Activated CD4-positive, alpha-beta T cell treated with anti-CD3 and anti-CD28 coated beads, Interleukin-2, amount 50 U/mL, for 1 hour (primary cell): ENCODE measurements at places on chromosomes 13 and 19.
A peak's percentile ranks its signal among the peaks of the same experiment; 100 is the strongest.

- DNase-seq: peak; percentile 90
Measured at GRCh38 chr19:18450931-18451836, 13.3 kb upstream of the ISYNA1 start.

DNA sequence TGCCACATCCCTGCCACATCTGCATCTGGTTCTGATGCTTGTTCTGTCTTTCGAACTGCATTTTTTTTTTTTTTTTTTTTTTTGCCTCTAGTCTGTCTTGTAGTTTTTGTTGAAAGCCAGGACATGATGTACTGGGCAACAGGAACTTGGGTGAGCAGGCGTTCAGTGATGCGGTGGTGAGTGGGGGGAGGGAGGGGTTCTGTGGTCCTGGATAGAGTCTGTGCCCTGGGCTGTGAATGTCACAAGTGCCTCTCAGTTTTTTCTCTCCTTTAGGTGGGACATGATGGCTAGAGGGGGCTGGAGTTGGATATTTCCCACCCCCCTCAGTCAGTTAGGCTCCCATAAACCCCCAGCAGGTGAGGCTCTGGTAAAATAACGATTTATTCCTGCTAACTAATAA is 3.5 kb downstream of the CEACAM4 start:
- no peak for DNase-seq

GRCh38 chr13:40189426-40189825 is 477.0 kb downstream of the FOXO1 start:
- DNase-seq: no peak

GRCh38 chr13:59121507-59121906 is 1042.2 kb downstream of the DIAPH3 start:
- DNase-seq: no peak

DNA sequence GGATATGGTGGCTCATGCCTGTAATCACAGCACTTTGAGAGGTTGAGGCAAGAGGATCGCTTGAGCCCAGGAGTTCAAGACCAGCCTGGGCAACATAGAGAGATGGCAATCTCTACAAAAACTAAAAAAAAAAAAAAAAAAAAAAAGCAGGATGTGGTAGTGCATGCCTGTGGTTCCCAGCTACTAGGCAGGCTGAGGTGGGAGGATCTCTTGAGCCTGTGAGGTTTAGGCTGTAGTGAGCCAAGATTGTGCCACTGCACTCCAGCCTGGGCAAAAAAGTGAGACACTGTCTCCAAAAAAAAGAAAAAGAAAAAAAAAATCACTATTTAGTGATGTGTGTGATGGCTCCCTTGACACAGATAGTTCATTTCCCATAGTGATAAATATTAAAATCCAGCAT is 365.0 kb upstream of the NBEA start:
- DNase-seq: no peak

DNA sequence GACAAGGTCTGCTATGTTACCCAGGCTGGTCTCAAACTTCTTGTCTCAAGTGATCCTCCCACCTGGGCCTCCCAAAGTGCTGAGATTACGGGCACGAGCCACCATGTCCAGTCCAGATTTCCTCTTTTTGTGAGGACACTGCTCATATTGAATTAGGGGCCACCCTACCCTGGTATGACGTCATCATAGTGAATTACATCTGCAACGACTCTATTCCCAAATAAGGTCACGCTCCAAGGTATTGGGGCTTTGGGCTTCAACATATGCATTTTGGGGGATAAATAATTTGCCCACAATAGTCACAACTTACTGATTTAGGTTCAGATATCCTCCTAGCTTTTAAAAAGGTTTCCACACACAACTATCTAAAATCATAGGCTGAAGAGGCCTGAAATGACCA is 9.5 kb downstream of the SLC15A1 start:
- no peak for DNase-seq

DNA sequence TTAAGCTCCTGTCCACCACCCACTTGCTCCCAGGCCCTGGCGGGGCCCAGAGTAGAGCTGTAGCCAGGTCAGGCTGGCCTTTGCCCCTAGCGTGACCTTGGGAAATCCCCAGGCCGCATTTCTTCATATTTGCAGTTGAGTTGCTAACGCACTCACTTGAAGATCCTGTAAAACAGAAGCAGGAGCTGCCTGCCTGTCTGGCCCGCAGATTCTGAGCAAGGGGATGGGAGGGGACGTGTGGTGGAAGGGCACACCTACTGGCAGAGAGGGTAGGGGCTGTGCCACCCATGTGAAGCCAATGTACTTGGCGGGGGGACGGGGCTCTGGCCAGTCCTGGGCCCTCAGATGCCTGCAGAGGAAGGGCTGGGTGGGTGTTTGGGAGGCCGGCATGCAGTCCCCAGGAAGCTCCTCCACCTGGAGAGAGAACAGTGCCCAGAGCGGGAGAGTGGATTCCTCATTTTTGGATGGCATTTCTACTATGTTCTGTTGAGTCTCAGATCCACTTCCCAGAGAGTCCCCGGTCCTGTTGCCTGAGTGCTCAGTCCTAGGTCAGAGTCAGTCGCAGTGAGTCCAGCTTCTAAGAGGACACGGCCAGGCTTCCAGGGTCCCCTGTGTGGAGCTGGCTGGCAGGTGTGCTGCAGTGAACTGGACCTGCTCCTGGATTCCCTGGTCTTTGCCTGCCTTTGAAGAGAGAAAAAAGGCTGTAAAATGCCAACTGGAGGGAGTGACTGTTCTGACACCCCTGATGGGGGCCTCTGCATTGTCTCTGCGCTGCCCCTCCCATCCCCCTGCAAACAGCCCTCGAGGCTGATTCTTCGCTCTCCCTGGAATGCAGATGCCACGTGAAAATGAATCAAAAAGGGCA is 62.9 kb downstream of the GGACT start:
- no peak for DNase-seq

DNA sequence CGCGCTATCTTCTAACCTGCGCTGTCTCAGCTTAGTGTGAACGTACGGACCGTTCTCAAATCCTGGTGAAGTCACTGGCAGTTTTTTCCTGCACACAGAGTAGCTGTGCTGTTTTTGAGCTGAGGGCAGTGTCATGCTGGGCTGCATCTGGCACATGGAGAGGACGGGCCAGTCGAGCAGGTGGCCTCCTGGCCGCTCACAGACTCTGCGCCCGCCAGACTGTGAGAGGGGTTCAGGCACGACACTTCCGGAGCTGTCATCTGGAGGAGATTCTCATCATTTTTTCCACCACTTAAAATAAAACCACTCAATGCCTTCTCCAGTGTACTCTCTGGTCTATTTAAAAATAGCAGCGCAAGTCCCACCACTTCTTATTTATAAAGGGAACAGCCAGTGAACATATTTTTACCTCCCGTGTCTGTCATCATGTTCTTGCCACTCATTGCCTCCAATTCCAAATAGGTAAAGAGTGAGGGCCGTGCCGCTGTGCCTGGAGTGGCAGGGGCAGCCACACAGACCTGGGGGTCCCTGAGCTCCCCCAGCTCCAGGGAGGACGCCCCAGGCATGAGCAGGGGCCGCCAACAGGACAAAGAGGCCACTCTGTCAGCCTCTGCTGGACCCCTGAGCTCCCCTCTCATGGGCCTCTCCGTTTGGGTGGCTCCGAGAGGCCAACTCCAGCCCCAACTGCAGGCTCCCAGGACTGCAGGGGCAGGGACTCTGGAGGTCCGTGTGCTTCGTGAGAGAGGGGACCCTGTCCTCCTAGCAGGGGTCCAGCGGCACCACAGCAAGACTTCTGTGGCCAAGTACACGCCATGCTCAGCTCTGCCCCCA is 36.9 kb upstream of the GRTP1 start:
- DNase-seq: no peak

DNA sequence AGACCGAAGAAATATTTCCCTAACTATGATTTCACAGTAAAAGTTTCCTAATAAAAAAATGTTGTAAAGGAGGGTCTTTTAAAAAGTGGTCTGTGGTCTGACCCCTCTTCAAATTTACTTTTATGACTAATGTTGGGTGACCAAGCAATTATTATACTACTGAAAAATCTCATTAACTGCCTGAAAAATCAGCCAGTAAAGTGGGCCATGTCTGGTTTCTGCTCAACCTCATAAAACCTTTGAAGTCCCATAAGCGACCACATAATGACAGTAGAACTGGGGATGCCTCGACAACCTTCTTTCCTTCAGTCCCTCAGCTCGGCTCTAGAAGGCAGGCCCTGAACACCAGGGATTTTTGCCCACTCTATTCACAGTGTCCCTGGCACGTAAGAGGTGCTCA is 434.3 kb downstream of the EFNB2 start:
- no peak for DNase-seq

DNA sequence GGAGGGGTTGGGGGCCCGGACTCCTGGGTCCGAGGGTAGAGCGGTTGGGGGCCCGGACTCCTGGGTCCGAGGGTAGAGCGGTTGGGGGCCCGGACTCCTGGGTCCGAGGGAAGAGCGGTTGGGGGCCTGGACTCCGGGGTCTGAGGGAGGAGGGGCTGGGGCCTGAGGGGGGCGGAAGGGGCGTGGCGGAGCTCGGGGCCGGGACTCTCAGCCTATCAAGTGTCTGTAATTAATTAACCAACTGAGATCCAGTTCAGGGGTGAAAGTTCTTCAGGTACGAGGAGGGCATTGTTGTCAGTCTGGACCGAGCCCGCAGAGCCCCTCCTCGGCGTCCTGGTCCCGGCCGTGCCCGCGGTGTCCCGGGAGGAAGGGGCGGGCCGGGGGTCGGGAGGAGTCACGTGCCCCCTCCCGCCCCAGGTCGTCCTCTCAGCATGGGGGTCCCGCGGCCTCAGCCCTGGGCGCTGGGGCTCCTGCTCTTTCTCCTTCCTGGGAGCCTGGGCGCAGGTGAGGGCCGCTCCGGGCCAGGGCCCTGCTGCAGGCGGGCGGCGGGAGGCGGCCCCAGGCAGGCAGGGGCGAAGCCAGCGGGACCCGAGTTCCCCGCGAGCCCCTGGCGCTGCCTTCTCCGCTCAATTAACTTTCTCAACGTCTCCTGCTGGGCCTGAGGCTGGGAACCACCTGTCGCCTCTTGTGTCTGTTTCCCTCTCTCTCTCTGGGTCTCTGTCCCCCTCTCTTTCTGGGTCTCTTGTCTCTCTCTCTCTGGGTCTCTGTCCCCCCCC is 697 bp downstream of the FCGRT start:
- DNase-seq: no peak

GRCh38 chr13:71906448-71906847 is 39.4 kb upstream of the DACH1 start:
- no peak for DNase-seq

- DNase-seq: no peak
Measured at GRCh38 chr13:37923236-37923635, 53.7 kb upstream of the TRPC4 start.

DNA sequence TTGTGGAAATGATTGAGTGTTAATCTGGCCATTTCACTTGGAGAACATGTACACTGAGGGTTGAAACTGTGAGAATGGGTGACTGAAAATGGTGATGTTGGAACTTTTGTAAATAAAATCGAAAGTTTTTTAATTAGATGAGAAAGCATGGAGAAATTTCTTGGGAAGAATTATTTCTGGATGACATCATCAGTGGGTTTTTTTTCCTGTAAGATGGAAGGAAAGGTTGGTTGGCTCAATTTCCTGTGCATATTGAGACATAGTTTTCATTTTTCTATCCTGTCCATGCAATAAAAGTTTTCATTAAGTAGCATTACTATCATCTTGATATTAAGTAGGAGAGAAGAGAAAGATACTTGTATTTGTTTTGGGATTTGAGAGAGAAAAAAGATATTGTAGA is 120.6 kb upstream of the HTR2A start:
- no peak for DNase-seq

DNA sequence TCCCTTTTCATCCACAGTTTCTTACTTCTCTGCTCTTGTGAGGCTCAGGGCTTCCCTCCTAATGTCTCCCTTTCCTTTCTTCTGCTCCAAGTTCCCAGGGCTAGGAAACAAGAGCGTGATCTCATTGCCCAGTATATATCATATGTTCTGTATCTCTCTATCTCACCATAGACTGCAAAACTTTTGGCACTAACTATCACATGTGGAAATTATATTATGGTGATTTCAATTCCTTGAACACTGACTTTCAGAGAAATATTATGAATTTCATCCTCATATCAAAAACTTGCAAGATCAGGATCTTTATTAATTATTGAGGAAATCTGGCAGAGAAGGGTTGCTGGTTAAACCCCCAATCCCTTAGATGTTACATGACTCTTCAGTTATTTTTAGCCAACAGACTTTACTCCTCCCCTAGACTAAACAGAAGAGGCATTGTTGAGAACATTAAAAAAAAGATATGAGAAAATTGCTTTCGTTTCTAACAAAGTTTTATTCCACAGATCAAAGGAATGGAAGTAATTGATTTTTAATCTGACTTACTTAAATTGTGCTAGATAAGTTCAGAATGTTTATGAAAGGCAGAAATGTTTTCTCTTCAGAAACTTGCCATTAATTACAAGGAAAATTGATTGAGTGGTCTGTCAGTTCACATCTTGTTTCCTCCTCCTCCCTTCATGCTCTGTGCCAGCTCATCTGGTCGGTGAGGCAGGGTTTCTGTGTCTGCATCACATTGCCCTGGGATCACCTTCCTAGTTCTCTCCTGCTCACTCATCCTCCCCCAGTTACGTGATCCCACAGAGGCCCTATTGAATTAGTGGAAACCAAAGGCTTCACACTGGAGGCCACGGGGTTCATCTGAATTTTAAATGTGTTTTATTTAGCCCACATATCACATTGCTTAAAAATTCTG is 378.5 kb downstream of the LMO7 start:
- DNase-seq: no peak

GRCh38 chr13:32426191-32426989 is 1.5 kb downstream of the N4BP2L1 start:
- DNase-seq: no peak
